ENCODE measurements at places on chromosomes 12 and 14. TPM values are rescaled to one million over a fixed set of nuclear protein-coding genes. Genes with fewer than 3 reads are reported as not detected.

The ZNF219 gene
- 20.6 TPM for total RNA-seq

The PARPBP gene
- total RNA-seq = 2.8 TPM

The TAS2R19 gene
- total RNA-seq = 1.4 TPM

The MUCL1 gene
- not detected for total RNA-seq

The KLRC1 gene
- total RNA-seq = not detected

The SMOC1 gene
- total RNA-seq = not detected

The CKB gene
- 8.0 TPM for total RNA-seq

The ACYP1 gene
- total RNA-seq = 11.3 TPM

The NDRG2 gene
- 29.8 TPM for total RNA-seq

- no peak for DNase-seq
Measured at GRCh38 chr12:106101803-106102202, 37.0 kb downstream of the NUAK1 start.

- DNase-seq = no peak
Measured at GRCh38 chr14:93240678-93241000, 33.6 kb downstream of the UBR7 start.

DNA sequence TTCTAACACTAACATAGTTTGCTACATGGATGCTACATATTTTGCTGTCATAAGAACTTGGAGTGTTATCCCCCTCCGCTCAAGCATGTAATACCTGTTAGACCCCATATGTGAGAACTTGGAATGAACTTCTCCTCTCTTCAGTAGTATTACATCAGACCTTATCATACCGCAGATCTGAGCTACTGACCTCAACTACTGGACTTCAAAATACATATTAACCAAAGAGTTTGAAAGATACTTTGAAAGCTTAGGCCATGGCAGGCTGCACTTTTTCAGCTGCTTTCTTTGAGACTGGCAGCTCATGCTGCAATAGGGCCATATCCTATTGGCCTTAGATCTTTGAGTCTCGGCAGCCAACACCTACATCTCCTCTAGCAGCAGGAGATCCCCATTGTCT is 74.8 kb downstream of the EEA1 start:
- DNase-seq = no peak

- no peak for DNase-seq
Measured at GRCh38 chr12:52168019-52168717, 23.6 kb downstream of the KRT80 start.

GRCh38 chr12:107108995-107109508 is 15.7 kb upstream of the CRY1 start:
- no peak for DNase-seq

DNA sequence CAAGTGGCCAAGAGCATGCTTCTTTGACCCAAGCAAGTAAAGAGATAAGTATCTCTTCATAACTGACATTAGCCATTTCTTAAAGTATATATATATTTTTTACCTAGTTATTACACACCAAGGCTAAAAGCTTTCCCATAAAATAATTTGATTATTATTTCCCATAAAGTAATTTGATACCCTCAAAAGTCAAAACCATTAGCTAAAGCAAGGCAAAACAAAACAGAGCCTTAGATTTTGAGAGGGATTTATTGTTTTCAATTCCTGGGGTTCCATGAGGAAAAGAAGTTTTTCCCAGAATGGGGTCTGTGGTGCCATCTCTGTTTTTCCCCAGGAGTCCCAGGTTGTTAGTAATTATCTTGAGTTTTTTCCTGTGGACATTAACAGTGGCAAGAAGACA is 125.5 kb upstream of the NUDT4 start:
- DNase-seq = no peak

- no peak for DNase-seq
Measured at GRCh38 chr12:54680374-54680773, 32.2 kb upstream of the DCD start.

DNA sequence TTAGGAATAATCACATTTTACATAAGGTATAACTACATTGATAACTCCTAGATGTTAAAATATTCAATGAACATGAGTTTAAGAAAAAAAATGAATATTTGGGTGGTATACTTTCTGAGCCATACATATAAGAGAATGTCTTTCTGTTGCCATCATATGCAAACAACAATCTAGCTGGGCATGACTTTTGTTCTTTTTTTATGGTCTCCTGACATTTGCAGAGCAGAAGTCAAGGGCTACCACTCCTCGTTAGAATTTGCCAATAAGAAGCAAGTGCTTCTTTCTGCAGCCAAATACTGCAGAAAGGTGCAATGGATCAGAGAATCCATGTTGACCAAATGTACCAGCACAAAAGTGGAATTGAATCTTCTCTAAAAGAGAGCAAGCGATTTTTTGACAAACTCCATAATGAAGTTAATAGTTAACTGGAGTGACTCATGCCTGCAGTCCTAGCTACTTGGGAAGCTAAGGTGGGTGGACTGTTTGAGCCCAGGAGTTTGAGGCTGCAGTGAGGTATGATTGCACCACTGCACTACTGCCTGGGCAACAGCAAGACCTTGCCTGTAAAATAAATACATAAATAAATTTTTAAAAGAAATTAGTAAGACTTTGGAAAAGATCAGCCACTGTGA is 25.5 kb upstream of the CCDC91 start:
- DNase-seq = no peak

- DNase-seq = no peak
Measured at GRCh38 chr14:102885737-102886447, 36.6 kb upstream of the AMN start.

- DNase-seq = no peak
Measured at GRCh38 chr12:54967461-54967860, 17.1 kb downstream of the TESPA1 start.

GRCh38 chr12:55842681-55843429 is at the start of gene MMP19:
Gene MMP19, minus strand, starts transcription at chr12:55842936. Its CDS starts 106 bp downstream, at chr12:55842830.
- no peak for DNase-seq

GRCh38 chr12:14219156-14219555 is 146.3 kb upstream of the ATF7IP start:
- DNase-seq = no peak

DNA sequence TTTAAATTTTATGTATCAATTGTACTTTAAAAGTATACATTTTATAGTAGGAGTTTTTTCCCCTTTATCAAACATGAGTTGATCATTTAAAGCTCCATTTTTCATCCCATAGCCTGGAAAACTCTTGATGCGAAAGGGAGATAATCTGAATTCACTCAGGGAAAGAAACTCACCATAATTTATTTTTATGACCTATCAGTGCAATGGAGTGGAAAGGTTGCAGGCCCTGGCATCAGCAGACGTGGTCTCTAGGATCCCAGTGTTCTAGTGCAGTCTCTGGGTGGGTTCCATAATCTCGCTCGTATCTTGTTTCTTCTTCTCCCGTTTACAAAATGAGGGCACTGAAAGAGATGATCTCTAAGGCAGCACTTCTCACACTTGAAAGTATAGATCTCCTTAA is 85.0 kb downstream of the PTGER2 start:
- no peak for DNase-seq

DNA sequence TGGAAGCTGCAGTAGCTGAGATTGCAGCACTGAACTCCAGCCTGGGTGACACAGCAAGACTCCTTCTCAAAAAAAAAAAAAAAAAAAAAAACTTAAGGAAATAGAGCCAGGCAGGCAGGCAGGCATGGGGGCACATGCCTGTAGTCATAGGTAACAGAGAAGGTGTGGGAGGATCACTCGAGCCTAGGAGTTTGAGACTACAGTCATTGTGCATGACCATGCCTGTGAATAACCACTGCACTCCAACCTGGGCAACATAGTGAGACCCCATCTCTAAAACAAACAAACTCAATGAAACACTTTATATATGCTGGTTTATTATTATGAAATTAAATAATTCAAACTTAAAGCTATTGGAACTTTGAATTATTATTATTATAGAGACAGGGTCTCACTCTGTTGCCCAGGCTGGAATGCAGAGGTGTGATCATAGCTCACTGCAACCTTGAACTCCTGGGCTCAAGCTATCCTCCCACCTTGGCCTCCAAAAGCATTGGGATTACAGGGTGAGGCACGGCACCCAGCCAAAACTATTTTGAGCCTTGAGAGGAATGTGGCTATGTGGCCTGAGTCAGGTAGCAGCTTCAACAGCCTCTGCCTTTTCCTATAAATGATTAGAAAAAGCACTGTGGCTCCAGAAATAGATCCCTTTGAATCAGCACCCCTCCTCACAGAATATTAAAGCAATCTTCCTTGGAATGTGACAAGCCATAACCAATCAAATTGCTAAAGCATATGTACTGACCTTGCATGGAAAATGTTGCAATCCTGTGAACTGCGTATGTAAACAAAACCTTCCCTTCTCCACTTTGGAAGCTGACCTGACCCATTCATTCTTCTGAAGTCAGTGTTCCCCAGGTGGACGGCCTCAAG is 34.7 kb upstream of the YY1 start:
- DNase-seq = no peak

DNA sequence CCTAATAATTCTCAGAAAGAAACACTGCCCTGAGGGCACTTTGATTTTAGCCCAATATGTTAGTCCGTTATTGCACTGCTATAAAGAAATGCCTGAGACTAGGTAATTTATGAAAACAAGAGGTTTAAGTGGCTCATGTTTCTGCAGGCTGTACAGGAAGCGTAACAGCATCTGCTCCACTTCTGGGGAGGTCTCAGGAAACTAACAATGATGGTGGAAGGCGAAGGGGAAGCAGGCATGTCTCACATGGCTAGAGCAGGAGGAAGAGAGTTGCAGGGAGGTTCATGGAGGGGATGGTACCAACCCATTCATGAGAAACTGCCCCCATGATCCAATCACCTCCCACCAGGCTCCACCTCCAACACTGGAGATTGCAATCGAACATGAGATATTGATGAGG is 49.4 kb upstream of the RERG start:
- no peak for DNase-seq

DNA sequence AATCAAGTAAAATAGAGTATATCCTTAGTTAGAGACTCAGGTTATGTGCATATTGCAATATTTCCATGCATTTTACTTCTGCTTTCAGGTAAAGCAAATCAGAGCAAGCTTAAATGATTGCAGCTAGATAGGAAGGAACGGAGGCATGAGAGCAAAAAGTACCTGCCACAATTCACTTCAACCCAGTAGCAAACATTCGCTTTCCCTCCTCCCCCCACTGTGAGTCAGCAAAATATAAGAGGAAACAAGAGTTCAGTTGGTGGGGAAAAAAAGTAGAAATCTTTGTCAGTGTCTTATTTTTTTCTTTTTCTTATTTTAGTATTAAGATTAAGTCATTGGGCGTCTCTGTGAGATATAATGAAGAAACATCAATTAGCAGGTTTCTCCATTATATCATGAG is 475.4 kb downstream of the NPAS3 start:
- DNase-seq = no peak

DNA sequence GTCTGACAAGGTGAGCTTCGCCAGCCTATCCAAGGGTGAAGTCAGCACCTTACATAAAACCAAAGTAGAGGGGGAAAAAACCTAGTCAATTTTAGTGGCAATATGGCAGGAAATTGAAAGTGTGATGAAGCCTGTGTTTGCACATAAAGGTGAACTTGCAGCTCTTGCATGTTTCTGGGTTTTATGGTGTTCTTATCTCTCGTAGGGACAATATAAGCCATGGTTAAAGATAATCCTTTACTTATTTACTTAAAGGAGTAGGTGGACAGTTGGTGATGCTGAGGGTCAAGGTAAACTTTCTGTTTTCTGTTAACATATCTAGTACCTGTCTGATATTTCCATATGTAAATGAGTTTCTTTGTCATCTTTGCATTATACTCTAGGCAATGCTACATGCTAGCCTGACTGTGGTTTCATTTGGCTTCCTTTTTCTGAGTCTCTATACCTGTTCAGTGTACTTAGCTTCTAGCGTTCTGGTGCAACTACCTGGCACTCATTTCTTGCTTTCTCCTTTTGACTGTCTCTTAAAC is 32.8 kb downstream of the CCDC91 start:
- no peak for DNase-seq

- DNase-seq = no peak
Measured at GRCh38 chr12:71900091-71900490, 38.6 kb upstream of the TPH2 start.

- no peak for DNase-seq
Measured at GRCh38 chr12:108759924-108760323, 28.6 kb upstream of the CORO1C start.

GRCh38 chr12:24948757-24949722 is at the start of gene BCAT1:
Gene BCAT1, minus strand, starts transcription at chr12:24949101. Its CDS starts 169 bp downstream, at chr12:24948932.
- no peak for DNase-seq

DNA sequence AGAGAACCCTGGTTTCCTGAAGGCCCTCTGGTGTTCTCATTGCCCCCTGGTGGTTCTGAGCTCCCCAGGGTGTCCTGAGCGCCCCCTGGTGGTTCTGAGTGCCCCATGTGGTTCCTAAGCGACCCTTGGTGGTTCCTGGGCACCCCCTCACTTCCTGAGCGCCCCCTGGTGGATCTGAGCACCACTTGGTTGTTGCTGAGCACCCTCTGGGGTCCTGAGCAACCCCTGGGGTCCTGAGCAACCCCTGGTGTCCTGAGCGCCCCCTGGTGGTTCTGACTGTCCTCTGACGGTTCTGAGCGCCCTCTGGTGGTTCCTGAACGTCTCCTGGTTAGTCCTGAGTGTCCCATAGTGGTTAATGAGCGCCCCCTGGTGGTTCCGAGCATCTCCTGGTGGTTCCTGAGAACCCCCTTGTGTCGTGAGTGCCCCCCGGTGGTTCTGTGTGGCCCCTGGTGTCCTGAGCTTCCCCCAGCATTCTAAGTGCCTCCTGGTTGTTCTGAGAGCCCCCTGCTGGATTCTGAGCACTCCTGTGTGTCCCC is 568.3 kb downstream of the TMEM121 start:
- no peak for DNase-seq

- DNase-seq = no peak
Measured at GRCh38 chr12:32561931-32562341, 117.2 kb upstream of the DNM1L start.

DNA sequence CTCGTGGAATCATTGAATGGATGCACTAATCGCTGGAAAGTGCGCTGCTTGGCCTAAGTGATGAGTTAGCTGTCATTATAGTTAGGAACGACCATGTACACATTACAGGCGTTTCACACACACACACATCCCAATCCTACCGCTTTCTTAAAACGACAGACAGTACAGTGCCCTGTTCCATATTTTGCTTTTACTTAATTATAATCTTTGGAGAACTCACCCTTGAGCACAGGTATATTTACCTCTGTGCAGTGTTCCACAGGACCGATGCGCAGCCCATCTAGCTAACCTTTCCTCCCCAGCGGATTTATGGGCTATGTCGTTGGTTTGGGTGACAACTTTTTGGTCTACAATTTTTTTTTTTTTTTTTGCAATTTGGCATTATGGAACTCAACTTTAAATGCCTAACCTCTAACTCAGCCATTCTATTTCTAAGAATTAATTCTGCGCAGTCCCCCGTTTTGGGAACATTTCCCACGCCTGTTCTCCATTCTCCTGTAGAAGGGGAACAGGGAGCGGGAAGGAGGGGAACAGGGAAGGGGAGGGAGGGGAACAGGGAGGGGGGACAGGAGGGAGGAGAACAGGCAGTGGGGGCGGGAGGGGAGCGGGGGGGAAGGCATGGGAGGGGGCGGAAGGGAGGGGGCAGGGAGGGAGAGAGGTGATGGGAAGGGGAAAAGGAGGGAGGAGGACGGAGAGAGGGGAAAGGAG is 663 bp upstream of the ULK1 start:
- DNase-seq = no peak

Data from T-helper 17 cell (primary cell).